Left renal pelvis (tissue), 4 donors: ENCODE measurements at places on chromosomes 5 and 9. TPM values are rescaled to one million over a fixed set of nuclear protein-coding genes. Genes with fewer than 3 reads are reported as not detected.

MARCOL gene
- not detected for polyA plus RNA-seq

GRCh38 chr9:89613912-89614892, 9.4 kb downstream of the GADD45G start:
- no peak for DNase-seq

- DNase-seq = no peak
These were observed 164.8 kb downstream of the EPB41L4A start for GRCh38 chr5:112254303-112254702.

CDH18 gene
- 1.2 TPM for polyA plus RNA-seq

GBGT1 gene
- polyA plus RNA-seq = 1.8 TPM

GFI1B gene
- 0.78 TPM for polyA plus RNA-seq

BSPRY gene
- polyA plus RNA-seq = 11.8 TPM

GRCh38 chr5:64165500-64166200, at the start of gene RNF180:
Gene RNF180, plus strand, starts transcription at chr5:64165843. Its CDS starts 34,965 bp downstream, at chr5:64200808.
- DNase-seq = peak; percentile 30

- no peak for DNase-seq
These were observed 30.1 kb downstream of the ZNF462 start for GRCh38 chr9:106893088-106893487.

GRCh38 chr9:92463387-92463786, 18.9 kb downstream of the ASPN start:
- no peak for DNase-seq

- no peak for DNase-seq
These were observed 40.0 kb downstream of the NXNL2 start for GRCh38 chr9:88574953-88575352.

GRCh38 chr5:83947763-83948162, 227.1 kb upstream of the HAPLN1 start:
- no peak for DNase-seq

TTC39B gene
- 8.2 TPM for polyA plus RNA-seq

SLC36A3 gene
- polyA plus RNA-seq = not detected

DNA sequence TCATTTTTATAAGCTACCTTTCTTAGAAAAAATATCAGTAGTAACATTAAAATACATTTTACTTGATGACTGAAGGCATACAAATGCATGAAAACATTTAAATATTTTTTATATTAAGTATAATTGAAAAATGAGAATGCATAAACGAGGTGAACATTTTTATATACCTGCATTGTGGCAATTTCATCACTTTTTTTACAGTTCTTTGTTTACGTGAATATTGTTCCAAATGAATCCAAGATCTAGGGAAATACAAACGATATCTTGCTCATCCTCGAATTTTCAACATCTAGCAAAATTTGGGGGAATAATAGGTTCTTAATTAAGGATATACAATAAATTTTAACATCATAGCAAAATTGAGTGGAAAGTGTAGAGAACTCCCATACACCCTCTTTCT, 45.5 kb upstream of the ALDH1A1 start:
- DNase-seq = no peak

SPINK6 gene
- polyA plus RNA-seq = not detected

DNA sequence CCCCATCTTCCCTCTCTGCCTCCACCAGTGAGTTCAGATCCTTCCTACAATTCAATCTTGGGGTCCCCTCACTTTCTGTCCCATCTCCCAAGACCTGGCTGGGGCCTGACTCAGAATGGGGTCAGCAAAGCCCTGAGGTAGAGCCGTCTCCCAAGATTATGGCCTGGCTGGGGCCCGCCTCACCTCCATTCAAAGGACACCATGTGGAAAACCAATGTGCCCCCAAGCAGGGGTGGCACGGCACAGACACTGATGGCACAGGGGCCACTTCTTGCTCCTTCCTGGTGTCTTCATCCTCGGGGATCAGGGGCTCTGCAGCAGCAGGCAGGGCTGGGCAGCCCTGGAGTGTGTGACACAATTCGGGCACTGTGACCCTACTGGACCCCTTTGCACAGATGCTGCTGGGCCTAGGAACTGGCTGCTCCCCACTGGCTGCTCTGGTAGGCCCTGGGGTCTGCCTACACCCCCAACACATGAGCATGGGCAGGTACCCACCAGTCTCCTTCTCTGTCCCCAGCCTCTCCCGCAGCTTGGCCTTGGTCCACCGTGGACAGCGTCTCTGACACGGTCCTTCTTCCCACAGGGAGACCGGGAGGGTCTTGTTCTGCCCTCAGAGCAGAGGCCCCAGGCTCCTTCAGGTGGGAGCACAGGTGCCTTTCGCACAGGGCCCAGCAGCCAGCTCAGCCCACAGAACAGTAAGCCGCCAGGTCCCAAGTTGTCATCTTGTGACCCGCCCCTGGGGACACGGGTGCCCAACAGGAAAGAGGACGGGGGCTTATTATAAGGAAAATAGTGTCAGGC, 89.5 kb downstream of the ADAMTS2 start:
- DNase-seq = no peak

GRCh38 chr9:110125763-110126351, 82.1 kb downstream of the C9orf152 start:
- no peak for DNase-seq
